CD4-positive, CD25-positive, alpha-beta regulatory T cell (primary cell): ENCODE measurements at places on chromosomes 5 and 9. TPM values are rescaled to one million over a fixed set of nuclear protein-coding genes. Genes with fewer than 3 reads are reported as not detected.

Gene FIBCD1
- total RNA-seq, result not detected

Gene CKMT2
- total RNA-seq, result not detected

Gene ZSWIM6
- total RNA-seq, result 12.2 TPM

Gene AK8
- total RNA-seq, result not detected

Gene CBY3
- not detected for total RNA-seq

Gene KIAA0825
- total RNA-seq, result 4.6 TPM

Gene OGN
- 0.86 TPM for total RNA-seq

Gene IL9
- total RNA-seq, result not detected

DNA sequence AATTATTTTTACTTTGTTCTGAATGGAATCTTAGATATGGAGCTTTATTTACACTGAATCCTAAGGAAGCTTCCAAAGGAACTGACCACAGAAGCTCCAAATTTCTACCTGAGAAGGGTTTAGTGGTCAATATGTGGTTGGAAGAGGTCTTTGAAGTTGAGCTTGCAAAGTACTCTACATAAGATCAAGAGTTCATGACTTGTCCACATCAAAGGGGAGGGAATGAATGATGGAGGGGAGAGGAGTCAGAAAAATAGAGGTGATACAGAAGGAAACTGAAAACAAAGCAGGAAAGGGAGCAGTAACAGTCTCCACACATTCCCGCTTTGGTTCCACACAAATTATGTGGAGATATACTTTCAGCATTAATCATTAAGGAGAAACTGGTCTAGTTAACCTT, 450.9 kb downstream of the HINT1 start:
- no peak for DNase-seq

GRCh38 chr5:97044052-97044451, 98.4 kb downstream of the LIX1 start:
- DNase-seq, result no peak

- DNase-seq, result no peak
Observed at GRCh38 chr5:173923218-173924095, 35.3 kb downstream of the CPEB4 start.

GRCh38 chr5:43675357-43675756, 72.4 kb downstream of the NNT start:
- no peak for DNase-seq

DNA sequence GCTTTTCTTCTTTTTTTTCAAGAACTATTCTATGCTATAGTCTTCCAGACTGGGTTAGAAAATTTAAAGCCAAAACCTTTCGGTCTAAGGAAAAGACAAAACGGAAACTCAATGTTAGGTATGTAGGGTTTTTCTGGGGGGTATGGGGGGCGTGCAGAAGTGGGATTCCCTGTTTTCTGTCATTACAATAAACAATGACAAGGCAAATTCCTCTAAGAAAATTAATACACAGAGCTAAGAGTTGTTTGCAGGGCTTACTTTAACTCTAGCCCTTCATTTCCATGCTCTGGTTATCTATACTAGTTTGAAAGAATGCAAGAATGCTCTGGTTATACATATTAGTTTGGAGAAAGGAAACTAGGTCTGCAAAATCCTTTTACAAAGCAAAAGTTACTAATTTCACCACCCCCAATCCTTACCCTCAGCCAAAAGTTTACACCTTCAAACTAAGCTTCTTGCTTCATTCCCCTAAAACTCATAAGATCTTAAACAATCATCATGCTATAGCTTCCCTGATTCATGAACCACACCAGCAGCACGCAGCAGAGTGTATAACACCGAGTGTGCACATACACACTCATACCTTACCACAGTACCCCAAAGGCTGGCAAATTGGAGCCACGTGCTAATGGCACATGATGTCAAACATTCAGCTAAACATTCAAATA, 89.1 kb upstream of the NR5A1 start:
- no peak for DNase-seq

GRCh38 chr5:4735261-4735660, 404.9 kb upstream of the ADAMTS16 start:
- DNase-seq, result no peak

GRCh38 chr5:154117930-154118329, 72.6 kb upstream of the GALNT10 start:
- no peak for DNase-seq

DNA sequence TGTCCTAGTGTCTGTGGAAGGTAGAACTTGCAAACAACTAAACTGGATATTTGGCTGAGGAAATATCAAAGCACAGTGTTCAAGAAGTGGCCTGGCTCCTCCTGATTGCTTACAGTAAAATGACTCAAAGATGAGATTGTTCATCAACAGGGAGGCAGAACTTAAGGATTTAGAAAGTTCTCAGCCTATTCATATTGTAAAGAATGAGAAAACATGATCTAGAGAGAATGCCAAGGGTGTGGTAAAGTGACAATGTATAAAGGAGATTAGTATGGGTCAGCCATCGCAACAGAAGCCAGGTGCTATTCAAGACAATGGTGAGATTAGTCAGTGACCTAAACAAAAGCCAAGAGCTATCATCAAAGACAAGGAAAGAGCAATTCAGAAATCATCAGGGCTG, 372.3 kb downstream of the SPOCK1 start:
- DNase-seq, result no peak

GRCh38 chr9:131409458-131409992, 15.6 kb downstream of the PRRC2B start:
- DNase-seq, result no peak

GRCh38 chr5:127429928-127430327, 87.5 kb upstream of the PRRC1 start:
- no peak for DNase-seq

DNA sequence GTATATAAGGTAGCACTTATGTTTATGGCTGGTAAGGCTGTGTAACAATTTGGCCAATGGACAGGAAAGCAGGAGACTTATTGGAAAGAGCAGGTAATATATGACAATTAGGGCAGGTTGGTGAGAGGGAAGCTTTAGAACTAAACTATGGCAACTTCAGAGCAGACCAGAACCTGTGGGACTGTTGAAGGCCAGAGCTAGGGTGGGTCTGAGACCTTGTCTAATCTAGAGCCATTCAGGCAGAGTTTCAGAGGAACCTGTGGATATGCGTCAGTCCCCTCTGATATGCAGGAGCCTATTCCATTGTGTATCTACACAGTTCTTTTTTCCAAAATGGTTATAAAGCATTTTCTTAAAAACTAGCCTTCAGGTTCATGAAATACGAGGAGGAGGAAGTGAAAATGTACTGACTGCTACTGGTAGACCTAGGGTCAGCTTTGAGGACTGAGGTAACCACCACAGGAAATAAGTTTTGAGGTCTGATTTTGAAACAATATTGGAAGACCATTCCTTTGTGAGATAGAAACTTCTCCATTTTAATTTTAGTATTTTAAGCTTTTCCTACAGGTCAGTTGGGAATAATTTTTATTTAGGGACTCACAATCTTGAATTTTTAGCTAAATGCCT, 37.6 kb downstream of the ELL2 start:
- no peak for DNase-seq

DNA sequence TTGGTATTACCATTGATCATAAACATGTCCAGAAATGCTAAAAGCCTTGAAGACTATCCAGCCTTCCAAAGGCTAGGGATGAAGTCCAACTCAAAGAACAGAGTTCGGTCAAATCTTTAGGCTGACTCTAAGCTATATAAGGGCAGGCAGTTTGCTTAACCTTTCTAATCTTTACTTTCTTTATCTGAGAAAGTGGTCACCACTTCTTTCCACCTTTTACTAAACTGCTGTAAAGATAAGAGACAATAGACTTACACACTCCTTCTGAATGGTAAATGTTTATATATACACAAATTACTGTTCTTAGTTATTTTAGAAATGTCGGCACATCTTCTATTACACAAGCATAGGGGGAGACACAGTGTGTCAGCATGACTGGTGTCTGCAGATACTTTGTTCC, 100.4 kb downstream of the NREP start:
- DNase-seq, result no peak

DNA sequence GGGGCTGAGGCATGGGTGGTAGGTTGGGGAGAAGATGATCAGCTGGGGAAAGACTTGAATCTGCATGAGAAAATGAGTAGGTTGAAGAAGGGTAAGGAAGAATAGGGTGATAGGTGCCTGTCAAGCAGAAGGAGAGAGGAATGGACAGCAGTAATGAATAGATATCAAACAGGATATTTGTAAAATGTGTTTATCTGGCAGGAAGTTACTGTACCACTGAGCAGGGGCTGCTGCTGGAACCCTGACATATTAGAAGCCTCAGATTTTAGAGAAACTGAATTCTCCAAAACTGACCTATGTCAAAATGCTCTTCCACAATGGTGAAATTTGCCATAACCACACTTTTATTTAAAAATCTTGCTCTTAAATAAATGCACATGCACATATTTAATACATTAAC, 41.0 kb downstream of the CCDC192 start:
- no peak for DNase-seq

DNA sequence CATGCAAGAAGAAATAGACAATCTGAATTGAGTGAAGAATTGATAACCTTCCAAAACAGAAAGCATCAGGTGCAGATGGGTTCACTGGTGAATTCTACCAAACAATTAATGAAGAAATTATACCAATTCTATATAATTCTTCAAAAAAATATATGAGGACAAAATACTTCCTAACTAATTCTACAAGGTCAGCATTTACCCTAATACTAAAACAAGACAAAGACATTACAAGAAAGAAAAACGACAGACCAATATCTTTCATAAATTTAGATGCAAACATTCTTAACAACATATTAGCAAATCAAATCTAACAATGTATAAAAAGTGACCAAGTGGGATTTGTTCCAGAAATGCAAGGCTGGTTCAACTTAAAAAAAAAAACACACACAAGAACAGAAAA, 183.9 kb downstream of the BARX1 start:
- no peak for DNase-seq

GRCh38 chr9:68472119-68472518, 68.6 kb downstream of the TMEM252 start:
- DNase-seq, result no peak

GRCh38 chr5:161676103-161676502, 9.4 kb upstream of the GABRA6 start:
- DNase-seq, result peak; percentile 0

GRCh38 chr9:37974506-37975173, 70.7 kb upstream of the SLC25A51 start:
- DNase-seq, result no peak

- DNase-seq, result no peak
Observed at GRCh38 chr5:81572201-81572600, 178.3 kb upstream of the ACOT12 start.

- no peak for DNase-seq
Observed at GRCh38 chr9:84305497-84306131, 34.9 kb downstream of the SLC28A3 start.
